ENCODE measurements at places on chromosomes 13 and 19.

- DNase-seq = no peak
Observed at GRCh38 chr19:40799558-40800338, 757 bp downstream of the EGLN2 start.

GRCh38 chr19:57665261-57665806, 3.4 kb upstream of the ZSCAN4 start:
- DNase-seq = no peak

GRCh38 chr13:20401531-20401930, 124.1 kb downstream of the CRYL1 start:
- DNase-seq = no peak

- no peak for DNase-seq
Observed at GRCh38 chr13:23147827-23148226, 33.0 kb upstream of the SGCG start.

DNA sequence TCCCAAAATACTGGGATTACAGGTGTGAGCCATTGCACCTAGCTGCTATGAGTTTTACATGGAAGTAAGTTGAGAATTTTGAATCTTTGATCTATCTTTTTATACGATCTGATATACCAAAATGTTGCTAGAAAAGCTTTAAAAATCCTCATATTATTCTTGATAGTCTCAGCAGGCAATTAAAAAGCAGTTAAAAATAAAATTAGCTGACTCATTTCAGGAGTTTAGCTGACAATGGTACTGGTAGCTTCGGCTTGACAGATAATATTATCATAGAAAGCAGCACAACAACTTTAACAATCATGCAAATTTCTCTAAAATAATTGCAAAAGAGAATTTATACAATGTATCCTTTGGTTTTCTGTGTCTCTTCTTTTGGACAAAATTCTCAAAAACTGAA, 9.6 kb upstream of the FOXO1 start:
- no peak for DNase-seq

GRCh38 chr19:40280608-40281221, 4.4 kb downstream of the AKT2 start:
- no peak for DNase-seq

- DNase-seq = no peak
Observed at GRCh38 chr19:1906985-1907562, 1.9 kb downstream of the ADAT3 start.

DNA sequence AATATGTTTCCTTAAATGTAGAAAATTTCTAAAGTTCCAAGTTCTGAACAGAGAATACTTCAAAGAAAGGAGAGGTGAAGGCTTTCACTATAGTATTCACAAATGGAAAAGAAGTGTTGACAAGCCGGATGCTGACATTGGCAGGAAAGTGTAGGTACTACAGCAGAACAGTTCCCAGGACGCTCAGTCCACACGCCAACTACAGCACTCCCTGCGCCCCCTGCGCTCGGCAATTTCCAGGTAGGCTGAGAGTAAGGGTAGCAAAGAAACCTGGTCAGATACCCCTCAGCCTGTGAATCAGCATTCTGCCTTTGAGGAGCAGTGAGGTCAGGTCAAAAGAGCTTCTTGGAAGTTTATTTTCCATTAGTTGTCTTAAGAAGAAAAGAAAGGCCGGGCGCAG, 115.3 kb downstream of the NALCN start:
- no peak for DNase-seq

GRCh38 chr19:57465680-57466381, 8.9 kb upstream of the VN1R1 start:
- no peak for DNase-seq

DNA sequence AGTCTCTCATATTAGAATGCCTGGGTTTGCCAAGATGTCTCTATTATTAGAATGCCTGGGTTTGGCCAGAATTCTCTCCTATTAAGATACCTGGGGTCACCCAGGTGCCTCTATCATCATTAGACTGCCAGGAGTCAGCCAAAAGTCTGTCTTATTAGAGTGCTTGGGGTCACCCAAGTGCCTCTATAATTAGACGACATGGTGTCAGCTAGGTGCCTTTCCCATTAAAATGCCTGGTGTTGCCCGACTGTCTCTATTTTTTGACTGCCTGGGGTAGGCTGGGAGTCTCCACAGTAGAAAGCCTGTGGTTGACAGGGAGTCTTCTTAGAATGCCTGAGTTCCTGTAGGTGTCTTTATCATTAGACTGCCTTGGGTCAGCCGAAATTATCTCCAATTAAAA, 1536.6 kb downstream of the UQCRFS1 start:
- DNase-seq = no peak

- no peak for DNase-seq
Observed at GRCh38 chr19:12194827-12195731, 32.2 kb downstream of the ZNF136 start.

- DNase-seq = no peak
Observed at GRCh38 chr19:2046046-2046907, 4.8 kb downstream of the MKNK2 start.

GRCh38 chr13:50167224-50167947, 152.1 kb downstream of the KCNRG start:
- no peak for DNase-seq

- no peak for DNase-seq
Observed at GRCh38 chr13:79799059-79799867, 318.3 kb downstream of the NDFIP2 start.

GRCh38 chr19:46728693-46729339, 11.9 kb upstream of the PRKD2 start:
- DNase-seq = peak; percentile 28

DNA sequence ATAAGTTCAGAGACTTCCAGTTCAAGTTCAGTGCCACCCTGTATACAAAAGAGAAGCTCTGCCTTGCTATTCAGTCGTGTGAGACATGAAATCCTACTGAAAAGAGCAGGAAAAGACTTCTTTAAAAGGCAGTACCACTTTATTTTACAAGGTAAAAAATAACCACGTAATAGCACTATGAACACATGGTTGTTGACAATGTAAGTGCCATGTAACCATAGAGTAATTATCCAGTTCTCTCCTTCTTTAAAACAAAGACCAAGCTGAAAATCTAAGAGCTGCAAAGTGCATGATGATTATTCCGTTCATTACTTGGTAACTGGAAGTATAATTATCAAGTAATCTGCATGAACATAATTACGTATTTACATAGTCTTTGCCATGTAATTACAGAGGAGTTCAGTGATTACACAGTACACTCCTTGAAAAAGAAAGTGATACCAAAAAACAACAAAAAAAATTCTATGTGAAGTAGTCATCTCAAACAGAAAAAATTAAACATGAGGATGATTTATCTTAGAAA, 288.7 kb downstream of the EFNB2 start:
- no peak for DNase-seq

GRCh38 chr13:100339411-100339940, 249.1 kb downstream of the GGACT start:
- DNase-seq = no peak

- DNase-seq = peak; percentile 97
Observed at GRCh38 chr19:3055741-3056416, 6.4 kb downstream of the TLE5 start.
